GM23338 (cell line): ENCODE measurements at places on chromosomes 3 and 15. TPM values are rescaled to one million over a fixed set of nuclear protein-coding genes. Genes with fewer than 3 reads are reported as not detected.

Gene WDR93
- polyA plus RNA-seq, result not detected in 2 replicates

Gene CLRN1
- polyA plus RNA-seq, result 0.45 and 0.47 TPM in 2 replicates

Gene HTR3E
- not detected in 2 replicates for polyA plus RNA-seq

Gene TRIM42
- polyA plus RNA-seq, result not detected in 2 replicates

Gene CAPN3
- 0.37 and 0.84 TPM in 2 replicates for polyA plus RNA-seq

Gene CPN2
- 0.10 TPM in 1 of 2 replicates, not detected in the other for polyA plus RNA-seq

Gene SSUH2
- 0.47 and 0.73 TPM in 2 replicates for polyA plus RNA-seq

Gene SUMF1
- 6.3 and 6.9 TPM in 2 replicates for polyA plus RNA-seq

Gene HRG
- not detected in 2 replicates for polyA plus RNA-seq

Gene RHOV
- 3.0 and 4.4 TPM in 2 replicates for polyA plus RNA-seq

Gene GPR171
- polyA plus RNA-seq, result 2.4 and 3.4 TPM in 2 replicates

Gene DNAH12
- not detected in 2 replicates for polyA plus RNA-seq

Gene ADIPOQ
- not detected in 2 replicates for polyA plus RNA-seq

Gene PP2D1
- 0.40 and 0.42 TPM in 2 replicates for polyA plus RNA-seq

Gene GNL3
- polyA plus RNA-seq, result 177 and 205 TPM in 2 replicates

Gene ZBTB11
- polyA plus RNA-seq, result 6.5 and 7.7 TPM in 2 replicates

Gene SUCLG2
- 27.6 and 29.3 TPM in 2 replicates for polyA plus RNA-seq

Gene KLHL40
- not detected in 2 replicates for polyA plus RNA-seq

Gene ADGRG7
- polyA plus RNA-seq, result not detected in 2 replicates
